ENCODE measurements at places on chromosomes 13 and 19. TPM values are rescaled to one million over a fixed set of nuclear protein-coding genes. Genes with fewer than 3 reads are reported as not detected.

Gene ATP8A2
- total RNA-seq, result not detected

Gene CD209
- 0.69 TPM for total RNA-seq

Gene MAP4K1
- 0.80 TPM for total RNA-seq

Gene MED29
- total RNA-seq, result 32.4 TPM

Gene ERICH4
- not detected for total RNA-seq

Gene ZNF541
- 0.08 TPM for total RNA-seq

Gene HIPK4
- total RNA-seq, result 0.88 TPM

Gene MZT1
- 6.8 TPM for total RNA-seq

Gene TEKTIP1
- total RNA-seq, result 0.78 TPM

Gene KLC3
- total RNA-seq, result 161 TPM

Gene LRRC4B
- total RNA-seq, result 1.8 TPM

Gene C19orf81
- total RNA-seq, result 0.91 TPM

Gene NTN5
- total RNA-seq, result 0.47 TPM

Gene MIA
- total RNA-seq, result 11.0 TPM

Gene ATP12A
- 1.7 TPM for total RNA-seq

- DNase-seq, result no peak
Observed at GRCh38 chr13:40933508-40934204, 85.5 kb downstream of the ELF1 start.

- no peak for DNase-seq
Observed at GRCh38 chr13:22103046-22104027, 432.5 kb downstream of the FGF9 start.

- no peak for DNase-seq
Observed at GRCh38 chr13:110511509-110512181, 49.9 kb downstream of the RAB20 start.

DNA sequence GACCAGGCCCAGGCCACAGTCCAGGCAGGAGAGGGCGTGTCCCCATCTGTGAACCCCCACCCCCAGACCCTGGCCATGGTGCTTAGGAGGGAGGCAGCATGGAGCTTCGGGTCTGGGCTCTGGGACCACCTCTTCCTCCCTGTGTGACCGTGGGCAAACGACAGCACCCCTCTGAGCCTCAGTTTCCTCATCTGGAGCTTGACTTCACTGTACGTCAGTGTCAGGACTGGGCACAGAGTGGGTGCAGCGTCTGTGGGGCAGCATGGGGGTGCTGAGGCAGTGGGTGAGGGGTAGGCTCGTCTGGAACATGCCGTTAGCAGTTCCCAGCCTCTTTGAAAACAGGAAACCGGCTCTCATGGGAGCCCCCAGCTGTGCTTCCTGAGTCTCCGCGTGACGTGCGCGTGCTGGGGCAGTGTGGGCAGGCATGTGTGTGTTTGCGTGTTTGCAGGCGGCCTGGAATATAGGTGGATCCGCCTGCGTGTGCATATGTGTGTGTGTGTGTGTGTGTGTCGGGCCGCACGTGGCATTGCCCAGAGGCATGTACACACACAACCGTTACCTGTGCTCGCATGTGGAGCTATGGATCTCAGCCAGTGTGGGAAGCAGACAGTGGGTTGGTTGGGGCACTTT lies 15.8 kb downstream of the ARRDC2 start:
- DNase-seq, result peak; percentile 90

DNA sequence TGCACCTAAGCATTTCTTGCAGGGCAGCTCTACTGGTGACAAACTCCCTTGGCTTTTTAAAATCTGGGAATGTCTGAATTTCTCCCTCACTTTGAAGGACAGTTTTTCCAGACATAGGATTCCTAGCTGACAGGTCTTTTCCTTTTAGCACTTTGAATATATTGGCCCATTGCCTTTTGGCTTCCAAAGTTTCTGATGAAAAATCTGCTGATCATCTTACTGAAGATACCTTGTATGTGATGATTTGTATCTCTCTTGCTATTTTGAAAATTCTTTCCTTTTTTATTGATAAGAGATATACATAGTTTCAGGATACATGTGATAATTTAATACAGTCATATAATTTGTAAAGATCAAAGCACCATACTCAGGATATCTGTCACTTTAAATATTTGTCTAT lies 211.1 kb downstream of the ZIC5 start:
- no peak for DNase-seq

GRCh38 chr13:19068691-19069090 lies 112.9 kb downstream of the TUBA3C start:
- DNase-seq, result no peak

- DNase-seq, result peak; percentile 68
Observed at GRCh38 chr13:109999659-110000533, 213.5 kb upstream of the IRS2 start.

DNA sequence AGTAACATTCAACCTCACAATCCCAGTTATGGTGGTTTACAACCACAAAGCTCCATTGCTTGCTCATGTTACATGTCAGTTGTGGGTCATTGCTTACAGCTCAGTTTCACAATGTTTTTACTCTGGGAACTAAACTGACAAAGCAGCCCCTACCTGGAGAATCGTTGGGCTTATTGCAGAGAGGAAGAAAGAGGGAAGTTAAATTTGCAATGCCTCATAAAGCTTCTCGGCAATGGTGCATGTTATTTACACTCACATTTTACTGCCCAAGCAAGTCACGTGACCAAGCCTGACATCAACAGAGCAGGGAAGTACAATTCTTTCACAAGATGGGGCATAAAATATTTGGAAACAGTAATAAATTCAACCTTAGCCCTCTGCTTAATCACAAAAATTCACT lies 441.6 kb downstream of the TDRD3 start:
- DNase-seq, result no peak

- peak; percentile 78 for DNase-seq
Observed at GRCh38 chr19:30419568-30420180, 47.5 kb downstream of the ZNF536 start.

DNA sequence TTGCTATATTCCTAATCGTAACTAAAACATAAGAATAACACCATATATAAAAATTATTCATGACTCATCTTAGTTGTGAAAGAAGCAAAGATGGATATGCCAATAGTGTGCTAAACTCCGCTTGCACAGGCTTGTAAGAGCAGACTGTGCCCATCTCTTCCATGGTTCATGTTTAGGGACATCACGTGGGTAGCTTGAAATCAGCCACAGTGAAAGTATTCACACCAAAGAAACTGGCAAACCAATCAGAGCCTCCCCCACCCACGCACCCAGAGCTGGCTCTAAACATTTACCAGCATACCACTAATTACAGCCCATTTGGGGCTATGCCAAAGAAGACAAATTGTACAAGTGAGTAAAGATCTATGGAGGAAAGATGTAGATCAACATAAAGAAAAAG lies 147.5 kb downstream of the DIAPH3 start:
- peak; percentile 50 for DNase-seq

DNA sequence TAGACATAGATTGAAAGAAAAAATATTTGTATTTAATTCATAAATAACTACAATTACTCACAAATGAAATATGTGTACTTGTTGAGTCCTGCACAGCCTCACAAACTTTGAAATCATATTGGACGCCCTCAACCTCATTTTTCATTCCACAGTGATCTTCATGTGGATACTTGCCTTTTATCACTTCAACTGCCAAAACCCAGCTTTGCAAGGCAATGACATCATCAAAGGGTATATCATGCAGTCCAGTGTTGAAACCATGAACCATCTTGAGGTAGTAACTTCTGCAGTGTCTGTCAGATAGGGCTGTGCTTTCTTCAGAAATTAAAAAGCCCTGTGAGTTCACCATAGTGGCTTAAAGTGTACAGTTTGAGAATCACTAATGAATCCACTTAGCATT lies 82.2 kb downstream of the HS6ST3 start:
- no peak for DNase-seq

DNA sequence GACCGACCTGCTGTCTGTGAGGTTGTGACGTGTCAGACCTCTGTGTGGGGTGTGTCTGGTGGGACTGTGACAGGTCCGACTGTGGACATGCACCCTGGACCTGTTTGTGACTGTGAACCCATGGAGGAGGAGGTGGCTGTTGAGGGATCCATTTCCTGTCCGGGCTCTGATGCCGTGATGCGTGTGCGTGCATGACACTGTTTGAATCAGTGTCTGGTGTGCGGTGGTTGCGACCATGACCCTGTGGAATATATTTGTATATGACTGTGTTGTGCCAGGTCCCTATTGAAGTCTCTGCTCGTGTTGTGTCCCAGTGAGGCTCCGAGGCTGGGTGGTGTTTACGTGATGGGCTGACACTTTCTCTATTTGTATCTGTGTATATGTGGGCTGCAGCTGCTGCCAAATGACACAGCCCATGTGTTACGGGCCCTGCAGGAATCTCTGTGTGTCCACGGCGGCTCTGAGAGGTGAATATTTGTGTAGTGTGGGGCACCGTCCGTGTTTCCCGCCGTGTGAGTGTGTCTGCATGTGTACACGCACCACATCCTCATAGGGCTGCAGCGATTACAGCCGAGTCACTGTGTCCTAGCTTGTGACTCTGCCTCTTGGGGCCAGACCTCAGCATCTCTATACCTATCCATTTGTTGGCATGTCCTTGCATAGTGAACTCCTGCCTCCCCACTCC lies 18.3 kb downstream of the CCDC97 start:
- no peak for DNase-seq

DNA sequence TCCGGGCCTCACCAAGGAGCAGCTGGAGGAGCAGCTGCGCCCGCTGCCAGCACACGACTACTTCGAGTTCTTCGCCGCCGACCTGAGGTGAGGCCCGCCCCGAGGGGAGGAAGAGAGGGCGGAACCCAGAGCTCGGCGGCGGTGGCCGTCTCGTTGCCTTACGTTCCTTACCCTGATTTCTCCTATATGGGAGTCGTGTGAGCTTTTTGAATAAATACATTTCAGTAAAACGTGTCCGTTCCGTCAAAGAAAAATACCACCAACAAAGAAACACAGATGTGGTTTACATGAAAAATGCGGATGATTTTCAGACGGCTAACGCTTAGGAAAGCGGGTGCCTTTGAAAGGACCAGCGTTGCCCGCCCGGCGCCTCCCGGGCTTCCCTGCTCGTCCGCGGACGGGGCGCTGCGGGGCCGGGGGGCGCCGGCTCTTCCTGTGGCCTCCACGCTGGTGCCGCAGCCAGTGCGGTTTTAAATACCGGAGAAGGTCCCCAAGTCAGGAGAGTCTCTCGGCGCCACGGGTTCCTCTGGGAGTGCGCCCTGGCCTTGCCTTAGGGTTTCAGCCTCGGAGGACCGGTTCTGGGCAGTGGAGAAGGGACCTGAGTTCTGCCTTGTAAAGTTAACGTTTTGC lies 755 bp downstream of the UPF3A start:
- peak; percentile 24 for DNase-seq

- no peak for DNase-seq
Observed at GRCh38 chr19:47028195-47028601, 8.6 kb downstream of the NPAS1 start.

DNA sequence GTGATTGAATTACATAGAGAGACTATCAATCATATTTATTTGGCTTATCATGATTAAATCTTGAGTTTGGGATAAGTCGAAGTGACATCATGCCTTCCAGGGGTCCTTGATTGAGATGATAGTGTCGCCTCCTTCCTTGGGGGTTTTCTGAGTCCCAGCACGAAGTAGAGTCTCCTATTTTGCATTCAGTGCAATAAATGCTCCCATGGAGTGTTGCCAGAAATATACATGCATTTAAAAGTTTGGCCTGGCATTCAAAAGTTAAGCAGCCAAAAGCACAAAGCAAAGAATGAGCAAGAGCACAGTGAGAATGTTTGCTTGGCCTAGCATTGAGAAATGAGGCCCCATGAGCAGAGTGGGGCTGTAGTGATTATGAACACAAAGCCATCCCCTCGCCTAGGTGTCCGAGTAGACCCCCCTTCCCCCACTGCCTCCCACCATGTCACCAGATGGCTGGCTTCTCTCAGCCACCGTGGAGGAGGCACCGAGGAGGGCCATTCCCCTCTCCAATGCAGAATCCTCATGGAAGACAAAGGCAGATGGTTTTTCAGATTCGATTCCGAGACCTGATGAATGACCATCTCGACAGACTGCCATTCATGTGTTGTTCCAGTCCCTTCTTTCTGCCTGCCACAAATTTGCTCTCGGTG lies 58.8 kb upstream of the UBL3 start:
- DNase-seq, result no peak

DNA sequence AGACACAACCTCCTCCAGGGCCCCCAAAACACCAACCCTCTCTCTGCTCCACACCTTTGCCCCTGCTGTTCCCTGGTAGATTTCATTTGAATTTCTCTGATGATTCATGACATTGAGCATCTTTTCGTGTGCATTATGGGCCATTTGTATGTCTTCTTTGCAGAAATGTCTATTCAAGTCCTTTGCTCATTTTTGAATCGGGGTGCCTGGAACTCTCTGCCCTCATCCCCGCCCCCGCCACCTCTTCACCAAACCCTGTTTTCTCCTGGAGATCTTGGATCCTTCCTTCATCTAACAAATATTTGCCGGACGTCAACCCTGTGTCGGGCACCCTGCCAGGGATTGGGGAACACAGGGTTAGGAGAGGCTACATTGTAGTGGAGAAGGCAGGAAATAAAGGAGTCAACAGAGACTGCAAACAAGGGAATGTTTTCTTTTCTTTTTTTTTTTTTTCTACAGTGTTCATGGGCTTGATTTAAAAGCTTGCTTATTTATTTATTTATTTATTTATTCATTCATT lies 25.5 kb upstream of the SLC1A5 start:
- DNase-seq, result no peak

- no peak for DNase-seq
Observed at GRCh38 chr19:47794526-47794925, 9.8 kb downstream of the TPRX1 start.

GRCh38 chr19:5122121-5122400 lies 153.1 kb downstream of the KDM4B start:
- no peak for DNase-seq

GRCh38 chr13:41188584-41188983 lies 5.8 kb downstream of the KBTBD7 start:
- no peak for DNase-seq

DNA sequence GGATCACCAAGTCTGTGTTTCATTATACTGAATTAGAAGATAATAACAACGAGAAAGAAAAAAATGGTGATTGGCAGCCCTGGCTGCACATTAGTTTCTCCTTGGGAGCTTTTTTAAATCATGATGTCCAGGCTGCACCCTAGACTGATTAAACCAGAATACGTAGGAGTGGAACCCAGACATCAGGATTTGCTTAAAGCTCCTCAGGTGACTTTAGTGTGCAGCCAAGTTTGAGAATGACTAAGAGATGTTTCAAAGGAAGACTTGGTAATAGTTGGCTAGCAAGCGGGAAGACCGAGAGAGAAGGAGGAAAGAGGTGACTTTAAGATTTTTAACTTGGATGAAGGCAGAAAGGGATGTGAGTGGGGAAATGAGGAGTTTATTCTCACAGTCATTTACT lies 71.4 kb upstream of the SERP2 start:
- no peak for DNase-seq

- DNase-seq, result no peak
Observed at GRCh38 chr13:29754473-29754806, 96.0 kb downstream of the UBL3 start.

DNA sequence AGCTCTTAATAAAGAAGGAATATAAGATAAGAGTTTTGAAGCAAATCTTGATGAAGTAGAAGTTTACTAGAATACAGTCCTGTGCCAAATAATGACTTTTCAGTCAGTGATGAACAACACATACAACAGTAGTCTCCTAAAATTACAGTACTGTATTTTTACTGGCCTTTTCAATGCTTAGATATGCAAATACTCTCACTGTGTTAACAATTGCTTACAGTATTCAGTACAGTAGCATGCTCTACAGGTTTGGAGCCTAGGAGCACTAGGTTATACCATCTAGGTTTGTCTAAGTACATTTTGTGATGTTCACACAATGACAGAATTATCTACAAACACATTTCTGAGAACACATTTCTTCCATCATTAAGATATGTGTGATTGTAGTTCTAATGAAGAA lies 316.7 kb upstream of the KLHL1 start:
- DNase-seq, result no peak
